Choroid plexus epithelial cell (primary cell): ENCODE measurements at places on chromosomes 3 and 15.
A peak's percentile ranks its signal among the peaks of the same experiment; 100 is the strongest.

DNA sequence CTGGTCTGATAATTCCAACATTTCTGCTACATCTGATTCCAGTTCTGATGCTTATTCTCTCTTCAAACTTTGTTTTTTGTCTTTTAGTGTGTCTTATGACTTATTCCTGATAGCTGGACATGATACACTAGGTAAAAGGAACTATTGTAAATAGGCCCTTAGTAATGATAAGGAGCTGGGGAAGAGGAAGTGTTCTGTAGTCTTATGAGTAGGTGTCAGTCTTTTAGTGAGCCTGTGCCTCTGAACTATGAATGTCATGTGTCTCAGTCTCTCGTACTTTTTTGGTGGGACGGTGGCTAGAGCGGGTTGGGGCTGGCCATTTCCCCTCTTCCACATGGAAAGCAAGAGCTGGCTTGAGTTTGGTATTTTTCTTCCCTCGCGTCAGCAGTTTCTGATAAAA is 41.2 kb downstream of the PCCB start:
- no peak for DNase-seq

GRCh38 chr3:184184546-184185230 is 1.3 kb upstream of the ABCF3 start:
- no peak for DNase-seq

GRCh38 chr3:13653631-13654279 is 104.8 kb downstream of the FBLN2 start:
- no peak for DNase-seq

DNA sequence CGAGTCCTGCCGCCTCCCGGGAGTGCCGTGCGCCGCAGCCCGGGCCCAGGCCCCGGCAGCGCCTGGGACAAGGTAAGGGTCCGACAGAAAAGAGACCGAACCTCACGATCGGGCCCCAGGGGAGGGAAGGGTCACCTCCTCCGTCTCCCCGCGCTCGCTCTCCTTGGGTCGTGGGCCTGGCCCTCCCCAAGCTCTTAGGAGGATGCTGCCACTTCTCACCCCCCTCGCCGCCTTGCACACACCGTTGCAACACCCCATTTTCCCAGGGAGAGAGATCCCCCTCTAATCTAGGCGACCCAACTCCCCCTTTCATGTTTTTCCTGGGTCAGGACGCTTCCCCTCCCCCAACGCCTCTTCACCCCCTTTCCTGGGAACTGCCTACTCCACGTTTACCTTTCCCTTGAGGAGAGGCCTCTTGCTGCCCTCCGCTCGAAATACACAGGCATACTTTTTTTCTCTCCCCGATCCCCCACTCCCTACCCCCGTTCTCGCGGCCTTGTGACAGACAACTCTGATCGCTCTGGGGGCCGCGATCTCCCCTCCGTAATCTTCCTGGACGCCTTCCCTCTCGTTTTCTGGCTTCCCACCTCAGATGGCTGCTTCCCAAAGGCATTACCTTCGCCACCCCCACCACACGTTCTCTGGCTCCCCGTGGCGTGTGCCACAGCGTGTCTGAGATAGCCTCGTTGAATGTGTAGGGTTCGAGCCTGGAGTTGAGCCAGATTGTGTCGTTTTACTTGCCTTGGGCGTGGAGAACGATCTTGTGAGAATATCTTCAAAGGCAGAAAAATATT is 688 bp downstream of the SETD5 start:
- peak; percentile 45 for DNase-seq

- DNase-seq, result no peak
Observed at GRCh38 chr3:15439476-15439875, 12.1 kb downstream of the EAF1 start.

- DNase-seq, result peak; percentile 41
Observed at GRCh38 chr3:168248383-168249204, 152.9 kb upstream of the GOLIM4 start.

GRCh38 chr15:83918011-83918410 is 264.1 kb downstream of the ADAMTSL3 start:
- DNase-seq, result no peak

- DNase-seq, result peak; percentile 66
Observed at GRCh38 chr15:90617668-90618097, 88.0 kb downstream of the CRTC3 start.

DNA sequence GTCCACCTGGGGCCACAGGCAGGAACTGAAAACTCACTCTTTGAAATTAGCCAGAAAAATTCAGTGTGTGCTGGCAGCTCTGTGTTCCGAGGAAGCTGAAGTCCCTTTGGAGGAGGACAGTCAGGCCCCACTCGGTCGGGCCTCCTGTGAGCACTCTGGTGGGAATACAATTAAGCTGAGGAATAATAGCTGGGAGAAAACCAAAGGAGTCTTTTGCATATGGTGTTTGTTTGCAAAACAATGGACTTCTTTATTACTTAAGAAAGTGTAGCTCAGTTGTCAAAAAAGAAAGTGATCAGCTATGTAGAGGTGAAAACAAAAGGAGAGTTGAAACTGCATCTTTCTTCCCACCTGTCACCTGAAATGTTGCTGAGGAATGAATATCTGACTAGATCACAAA is 202.5 kb downstream of the MEIS2 start:
- no peak for DNase-seq
